ENCODE measurements at places on chromosomes 2 and 18. TPM values are rescaled to one million over a fixed set of nuclear protein-coding genes. Genes with fewer than 3 reads are reported as not detected.

DNA sequence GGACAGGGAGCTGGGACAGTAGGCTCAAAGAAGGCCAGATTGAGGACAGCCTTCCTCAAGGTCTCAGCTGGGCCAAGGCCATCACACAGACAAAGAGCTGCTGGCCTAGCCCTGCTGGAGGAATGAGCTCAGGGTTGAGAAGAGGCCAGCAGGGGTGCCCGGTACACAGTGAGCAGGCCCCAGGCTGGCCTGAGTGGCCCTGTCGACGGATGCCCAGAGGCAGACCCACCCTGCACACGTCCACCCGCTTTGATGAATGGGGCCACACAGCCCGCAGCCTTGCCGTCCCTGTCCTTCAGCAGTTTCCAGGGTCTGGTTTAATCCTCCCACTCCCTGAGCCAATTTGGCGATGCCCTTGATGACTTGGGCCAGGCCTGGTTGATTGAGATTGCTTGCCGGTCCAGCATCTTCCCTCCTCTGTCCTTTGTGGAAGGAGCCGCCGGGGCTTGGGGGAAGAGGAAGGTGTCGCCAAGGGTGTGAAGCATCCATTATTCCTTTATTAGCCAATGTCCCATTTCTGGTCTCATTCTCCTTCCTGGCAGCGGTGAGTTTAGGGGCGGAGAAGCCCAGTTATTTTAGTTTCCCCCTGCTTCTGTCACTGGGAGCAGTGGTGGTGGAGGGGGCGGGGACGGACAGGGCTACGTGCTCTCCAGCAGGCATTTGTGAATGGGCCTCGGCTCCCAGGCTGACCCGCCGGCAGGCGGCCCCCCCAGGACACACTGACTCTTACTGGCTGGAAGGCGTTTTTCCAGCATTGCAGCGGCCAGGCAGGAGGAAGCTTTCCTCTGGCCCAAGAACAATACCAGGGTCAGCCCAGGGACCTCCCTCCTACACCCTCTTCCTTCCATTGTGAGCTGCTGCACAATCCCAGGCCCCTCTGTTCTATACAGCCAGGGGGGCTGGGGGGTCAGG, 141.8 kb downstream of the CTIF start:
- H3K4me1 ChIP-seq = no peaks in the 10 kb centered on the region
- no peak overlapping the region for H3K4me3 ChIP-seq
- H3K36me3 ChIP-seq = no peaks in the 10 kb centered on the region
- DNase-seq = no peak
- H3K27me3 ChIP-seq = no peaks in the 10 kb centered on the region
- H3K27ac ChIP-seq = no peak overlapping the region

DNA sequence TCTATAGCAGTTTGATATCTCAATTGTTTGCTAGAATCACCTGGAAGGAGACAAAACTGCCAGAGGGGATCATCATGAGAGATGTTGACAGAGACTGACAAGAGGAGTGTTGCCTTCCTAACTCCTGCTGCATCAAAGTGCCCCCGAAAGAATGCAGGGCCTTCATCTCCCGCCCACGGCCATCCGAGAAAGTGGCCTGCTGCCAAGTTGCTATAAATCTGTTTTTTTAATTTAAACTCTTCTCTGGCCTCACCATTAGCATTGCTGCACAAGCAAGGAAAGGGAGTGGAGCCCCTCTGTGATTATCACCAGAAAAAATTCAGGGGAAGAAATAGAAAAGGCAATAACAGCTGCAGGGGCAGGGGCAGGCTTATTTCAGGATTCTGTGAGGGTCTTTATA, 238.1 kb upstream of the EPHA4 start:
- DNase-seq = no peak
- no peaks in the 10 kb centered on the region for H3K4me1 ChIP-seq
- H3K4me3 ChIP-seq = no peak overlapping the region

The INHBB gene
- 28.6 TPM for total RNA-seq

GRCh38 chr2:55550368-55551102, 31.0 kb downstream of the CFAP36 start:
- H3K27me3 ChIP-seq = no peaks in the 10 kb centered on the region
- H3K27ac ChIP-seq = no peak overlapping the region
- H3K36me3 ChIP-seq = no peaks in the 10 kb centered on the region
- DNase-seq = no peak
- H3K4me3 ChIP-seq = no peak overlapping the region

GRCh38 chr2:26530696-26531095, 52.8 kb upstream of the OTOF start:
- H3K27ac ChIP-seq = no peak overlapping the region
- DNase-seq = no peak
- H3K27me3 ChIP-seq = no peaks in the 10 kb centered on the region
- no peak overlapping the region for H3K4me3 ChIP-seq
- no peaks in the 10 kb centered on the region for H3K36me3 ChIP-seq

GRCh38 chr2:20584399-20585358, 66.2 kb downstream of the HS1BP3 start:
- no peak overlapping the region for H3K4me3 ChIP-seq
- no peaks in the 10 kb centered on the region for H3K36me3 ChIP-seq
- H3K27me3 ChIP-seq = no peaks in the 10 kb centered on the region
- peak overlapping the region; percentile 89 for H3K27ac ChIP-seq

DNA sequence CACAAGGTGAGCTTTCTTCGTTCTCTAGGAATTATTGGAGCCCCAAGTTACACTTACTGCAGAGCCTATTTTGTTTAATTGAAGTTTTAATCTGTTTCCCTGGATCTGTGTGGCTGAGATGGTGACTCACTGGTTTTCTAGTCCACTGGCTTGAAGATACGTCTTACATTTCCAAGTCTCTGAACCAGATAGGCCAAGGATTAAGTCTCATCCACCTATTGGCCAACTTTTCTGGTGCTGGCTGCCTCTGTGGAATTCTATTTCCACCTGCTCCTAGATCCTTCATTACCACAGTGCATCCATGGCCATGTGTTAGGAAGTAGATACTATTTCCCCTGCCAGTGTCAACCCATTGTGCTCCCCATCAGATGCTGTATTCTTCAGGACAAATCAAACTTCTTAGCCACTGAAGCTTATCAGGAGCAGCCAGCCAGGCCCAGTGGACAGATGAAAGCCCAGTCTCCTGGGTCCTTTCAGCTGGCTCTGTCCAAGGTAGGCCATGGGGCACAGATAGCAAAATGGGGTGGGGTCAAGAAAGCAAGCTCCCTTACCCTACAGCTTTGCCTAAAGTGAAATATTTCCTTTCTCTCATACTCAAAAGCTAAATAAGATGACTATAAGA, 198.8 kb upstream of the TCF4 start:
- no peaks in the 10 kb centered on the region for H3K27me3 ChIP-seq
- H3K4me3 ChIP-seq = no peak overlapping the region
- H3K4me1 ChIP-seq = no peaks in the 10 kb centered on the region
- DNase-seq = no peak
- no peaks in the 10 kb centered on the region for H3K36me3 ChIP-seq
- H3K27ac ChIP-seq = no peak overlapping the region

Measured in Caco-2 (cell line).